ENCODE measurements at places on chromosomes 13 and 19.

DNA sequence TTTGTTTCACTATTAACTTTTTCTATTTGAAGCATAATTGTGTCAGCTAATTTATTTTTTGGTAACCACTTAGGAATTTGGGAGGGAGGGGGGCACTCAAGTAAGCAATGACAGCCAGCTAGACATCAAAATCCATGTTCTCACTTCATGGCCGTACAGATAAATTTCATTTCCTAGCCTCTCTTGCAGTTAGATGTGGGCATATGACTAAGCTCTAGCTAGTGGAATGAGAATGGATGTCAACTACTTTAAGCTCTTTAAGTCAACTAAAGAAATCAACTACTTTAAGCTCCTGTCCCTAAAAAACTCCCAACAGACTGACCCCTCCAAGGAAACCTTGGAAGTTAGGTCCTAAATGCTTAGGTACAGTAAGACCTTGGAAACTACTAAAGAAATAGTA is 92.0 kb downstream of the KCNRG start:
- no peak for DNase-seq

- no peak for DNase-seq
Observed at GRCh38 chr19:51142119-51142518, at the start of gene SIGLEC7. Gene SIGLEC7, plus strand, starts transcription at chr19:51142301. Its CDS starts 69 bp downstream, at chr19:51142370.

- no peak for DNase-seq
Observed at GRCh38 chr13:93889430-93889951, 590.0 kb downstream of the DCT start.

DNA sequence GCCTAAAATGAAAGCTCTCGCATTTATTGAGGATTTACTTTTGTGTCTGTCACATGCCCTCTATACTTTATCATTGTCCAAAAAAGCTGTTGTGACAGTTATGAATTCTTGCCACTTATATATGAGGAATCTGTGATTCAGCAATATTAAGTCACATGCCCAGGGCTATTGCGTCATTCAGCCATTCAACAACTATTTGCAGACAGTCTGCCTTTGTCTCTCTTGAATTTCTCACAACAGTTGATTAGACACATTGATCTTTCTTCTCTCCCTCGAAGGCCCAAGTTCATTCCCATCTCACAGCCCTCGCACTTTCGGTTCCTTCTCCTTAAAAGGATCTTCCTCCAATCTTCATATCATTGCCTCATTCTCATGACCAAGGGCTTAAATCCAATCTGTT is 342.6 kb downstream of the MZT1 start:
- no peak for DNase-seq

DNA sequence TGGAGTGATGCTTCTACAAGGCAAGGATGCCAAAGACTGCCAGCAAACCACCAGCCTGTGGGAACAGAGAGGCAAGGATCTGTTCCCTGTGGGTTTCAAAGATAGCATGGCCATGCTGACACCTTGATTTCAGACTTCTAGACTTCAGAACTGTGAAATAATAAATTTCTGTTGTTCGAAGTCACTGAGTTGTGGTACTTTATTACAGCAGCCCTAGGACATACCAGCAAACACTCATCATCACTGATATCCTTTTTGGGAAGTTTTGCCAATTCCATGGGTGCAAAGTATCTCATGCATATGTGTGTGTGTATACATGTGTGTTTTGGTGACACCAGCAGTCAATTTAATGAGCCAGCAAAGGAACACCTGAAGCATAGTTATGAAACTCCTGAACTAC is 21.0 kb downstream of the LMO7 start:
- no peak for DNase-seq

GRCh38 chr13:112391746-112392145 is 15.6 kb downstream of the SPACA7 start:
- DNase-seq = no peak

DNA sequence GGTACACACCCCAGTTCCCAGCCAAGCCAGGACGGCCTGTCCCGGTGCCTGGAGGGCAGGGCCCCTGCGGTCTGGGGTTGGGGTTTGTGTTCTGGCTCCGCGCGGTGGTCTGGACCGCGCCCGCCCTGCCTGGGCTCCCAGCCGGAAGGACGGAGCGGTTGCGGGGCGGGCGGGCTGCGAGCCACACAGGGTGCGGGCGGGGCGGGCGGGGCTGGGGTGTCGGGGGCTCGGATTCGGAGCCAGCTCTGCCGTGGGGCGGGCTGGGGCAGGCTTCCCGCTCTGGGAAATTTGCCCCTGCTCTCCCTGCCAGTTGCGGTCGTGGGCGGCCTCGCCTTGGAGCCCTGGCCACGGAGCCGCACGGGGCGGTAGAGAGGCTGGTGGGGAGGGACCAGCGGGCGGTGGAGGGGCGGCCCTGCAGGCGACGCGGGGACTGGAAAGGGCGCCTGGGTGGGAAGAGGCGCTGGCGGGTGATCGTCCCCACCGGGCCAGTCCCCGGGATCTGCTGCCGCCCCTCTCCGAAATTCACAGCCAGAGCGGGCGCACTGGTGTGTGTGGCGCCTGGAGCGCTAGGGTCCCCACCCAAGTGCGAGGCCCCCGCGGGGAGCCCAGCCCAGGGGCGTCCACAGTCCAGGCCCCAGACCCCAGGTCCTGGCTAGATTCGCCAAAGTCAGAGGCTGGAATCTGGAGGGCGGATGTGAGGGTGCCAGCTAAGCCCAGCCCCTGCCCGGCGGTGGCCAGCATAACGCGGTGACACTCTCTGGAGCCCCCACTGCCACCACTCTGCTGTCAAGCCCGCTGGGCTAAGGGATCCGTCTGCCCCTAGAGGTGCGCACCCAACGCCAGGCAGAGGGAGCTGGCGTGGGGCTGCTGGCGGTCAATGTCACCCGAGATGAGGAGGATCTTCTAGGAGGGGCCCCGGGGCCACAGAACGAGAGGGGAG is 11.0 kb upstream of the ZNF492 start:
- no peak for DNase-seq

DNA sequence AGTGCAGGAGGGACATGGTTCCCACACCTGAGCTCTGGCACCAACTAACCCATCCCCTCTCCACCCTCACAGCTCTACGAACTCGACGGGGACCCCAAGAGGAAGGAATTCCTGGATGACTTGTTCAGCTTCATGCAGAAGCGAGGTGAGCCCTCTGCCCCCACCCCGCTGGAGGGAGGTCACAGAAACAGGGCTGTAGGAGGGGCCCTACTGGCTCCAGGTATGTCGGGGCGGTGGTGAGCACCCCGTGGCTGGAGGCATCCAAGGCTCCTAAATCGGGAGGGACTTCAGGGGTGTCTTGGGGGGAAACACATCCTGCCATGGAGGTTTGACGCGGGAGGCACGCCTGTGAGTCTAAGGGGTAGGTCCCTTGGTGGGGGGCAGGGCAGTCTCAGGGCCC is 24.1 kb upstream of the WDR18 start:
- DNase-seq = no peak

DNA sequence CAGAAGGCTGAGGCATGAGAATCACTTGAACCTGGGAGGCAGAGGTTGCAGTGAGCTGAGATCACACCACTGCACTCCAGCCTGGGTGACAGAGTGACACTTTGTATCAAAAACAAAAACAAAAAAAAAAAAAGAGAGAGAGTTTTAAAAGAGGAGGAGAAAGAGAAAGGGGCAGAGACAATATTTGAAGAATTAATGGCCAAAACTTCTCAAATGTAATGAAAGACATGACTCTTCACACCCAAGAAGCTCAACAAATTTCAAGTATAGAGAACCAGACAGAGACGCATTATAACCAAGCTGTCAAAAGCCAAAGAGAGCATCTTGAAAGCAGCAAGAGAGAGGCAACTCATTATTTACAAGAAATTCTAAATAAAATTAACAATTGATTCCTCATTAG is 36.9 kb upstream of the USP12 start:
- no peak for DNase-seq

DNA sequence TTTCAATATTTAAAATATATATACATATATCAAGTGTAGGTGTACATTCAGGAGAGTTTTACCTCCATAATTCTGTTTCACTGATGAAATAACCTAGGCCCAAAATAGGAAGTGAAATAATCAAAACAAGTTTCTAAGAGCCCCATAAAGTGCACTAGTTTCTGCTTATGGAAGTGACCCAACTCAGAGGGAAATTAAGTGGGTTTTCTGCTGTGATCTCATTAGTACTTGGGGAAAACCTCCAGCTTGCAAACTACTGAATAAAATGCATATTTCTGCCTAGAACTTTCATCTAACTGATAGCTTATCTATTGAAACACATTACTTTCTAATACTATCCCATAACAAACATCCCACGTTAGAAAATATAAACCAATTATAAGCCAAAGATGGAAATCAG is 45.4 kb upstream of the MIR17HG start:
- DNase-seq = no peak

DNA sequence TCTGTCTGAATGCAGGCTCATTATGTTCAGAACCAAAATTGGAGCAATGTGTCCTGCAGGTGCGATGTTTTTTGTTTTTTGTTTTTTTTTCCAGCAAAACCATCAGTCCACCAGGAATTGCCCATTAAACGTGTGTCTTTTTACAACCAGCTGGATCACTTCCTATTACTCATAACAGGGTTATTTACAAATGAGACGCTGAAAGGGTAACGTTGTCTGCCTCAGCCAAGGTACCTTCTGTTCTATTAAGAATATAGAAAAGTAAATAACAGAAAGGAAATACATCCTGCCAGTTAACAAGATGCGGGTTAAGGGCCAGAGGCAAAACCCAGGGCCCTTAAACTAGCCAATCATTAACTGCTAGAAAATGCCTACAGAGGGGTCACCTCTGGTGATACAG is 590.4 kb downstream of the TBC1D4 start:
- no peak for DNase-seq

DNA sequence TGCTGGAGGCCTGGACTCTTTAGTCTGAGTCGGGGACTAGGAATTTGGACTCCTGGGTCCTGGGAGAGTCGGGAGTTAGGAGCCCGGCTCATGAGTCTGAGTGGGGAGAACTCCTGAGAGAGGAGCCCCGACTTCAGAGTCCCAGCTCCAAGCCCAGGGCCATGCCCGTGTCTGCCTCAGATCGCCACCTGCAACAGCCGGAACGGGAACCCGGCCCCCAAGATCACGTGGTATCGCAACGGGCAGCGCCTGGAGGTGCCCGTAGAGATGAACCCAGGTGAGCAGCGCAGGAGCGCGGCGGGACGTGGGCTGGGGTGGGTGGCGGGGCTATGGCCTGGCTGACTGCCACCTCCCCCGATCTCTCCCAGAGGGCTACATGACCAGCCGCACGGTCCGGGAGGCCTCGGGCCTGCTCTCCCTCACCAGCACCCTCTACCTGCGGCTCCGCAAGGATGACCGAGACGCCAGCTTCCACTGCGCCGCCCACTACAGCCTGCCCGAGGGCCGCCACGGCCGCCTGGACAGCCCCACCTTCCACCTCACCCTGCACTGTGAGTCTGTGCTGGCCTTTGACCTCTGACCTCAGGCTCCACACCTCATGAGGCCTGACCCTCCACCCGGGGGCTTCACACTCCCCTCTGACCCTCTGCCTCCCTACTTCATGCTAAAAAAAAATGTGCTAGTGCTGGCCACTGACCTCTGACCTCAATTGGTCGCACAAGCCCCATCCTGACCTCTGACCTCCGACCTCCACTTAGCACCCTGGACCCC is 4.4 kb downstream of the BCAM start:
- no peak for DNase-seq

GRCh38 chr13:112977091-112977490 is 8.1 kb downstream of the MCF2L start:
- DNase-seq = no peak

GRCh38 chr13:72850959-72851677 is 69.2 kb downstream of the PIBF1 start:
- no peak for DNase-seq

- no peak for DNase-seq
Observed at GRCh38 chr19:49497789-49498103, 1.5 kb downstream of the RPS11 start.

DNA sequence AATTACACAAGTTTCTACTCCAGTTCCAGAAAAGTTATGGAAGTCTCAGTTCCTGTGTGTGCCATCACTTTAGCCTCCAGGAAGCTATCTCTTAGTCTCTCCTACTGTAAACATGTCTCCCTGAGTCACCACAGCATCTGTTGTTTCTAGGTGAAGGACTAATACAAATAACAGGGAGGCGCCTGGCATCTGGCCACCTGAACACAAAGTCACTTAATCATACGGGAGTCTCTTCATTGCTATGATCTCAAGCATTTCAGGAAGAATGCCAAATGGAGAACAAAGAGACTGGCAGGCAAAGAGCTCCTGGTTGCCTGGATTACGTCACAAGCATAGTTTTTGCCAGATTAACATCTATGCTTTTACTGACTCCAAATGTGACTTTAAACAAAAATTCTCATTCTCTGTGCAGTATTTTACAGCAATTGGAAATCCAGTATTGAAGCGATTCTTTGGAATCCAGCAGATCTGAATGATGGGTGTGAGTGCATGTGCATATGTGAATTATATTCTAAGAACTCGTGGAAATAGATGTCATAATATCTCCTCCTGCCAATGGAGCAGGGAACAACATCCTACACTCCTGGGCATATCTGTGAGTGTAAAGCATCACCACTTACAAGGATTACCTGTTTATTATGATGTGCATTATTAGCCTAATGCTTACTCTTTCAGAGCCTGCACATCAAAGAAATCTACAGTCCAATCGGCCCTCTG is 572.8 kb downstream of the PCDH9 start:
- no peak for DNase-seq

DNA sequence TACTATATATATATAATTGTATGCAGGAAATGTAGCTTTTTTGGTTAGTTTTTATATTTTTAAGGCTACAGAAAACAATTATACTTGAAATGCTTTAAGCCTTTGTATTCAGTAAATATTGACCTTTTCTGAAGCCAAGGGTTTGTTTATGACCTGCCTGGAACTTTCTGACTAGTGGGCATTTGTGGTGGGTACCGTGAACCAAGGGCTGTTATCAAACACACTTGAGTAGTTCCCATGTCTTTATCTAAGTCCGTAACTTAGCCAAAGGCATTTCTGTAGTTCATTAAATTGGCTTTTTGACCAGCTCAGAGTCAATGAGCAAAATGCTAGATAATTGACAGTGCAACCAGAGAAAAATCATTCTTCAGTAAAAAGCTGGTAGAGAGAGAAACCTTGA is 1444.2 kb upstream of the SLC10A2 start:
- DNase-seq = no peak

GRCh38 chr13:113297370-113298042 is 467 bp downstream of the LAMP1 start:
- peak; percentile 25 for DNase-seq

GRCh38 chr13:81171065-81171647 is 830.2 kb upstream of the SPRY2 start:
- DNase-seq = no peak

- no peak for DNase-seq
Observed at GRCh38 chr13:71278512-71278911, 588.5 kb downstream of the DACH1 start.

DNA sequence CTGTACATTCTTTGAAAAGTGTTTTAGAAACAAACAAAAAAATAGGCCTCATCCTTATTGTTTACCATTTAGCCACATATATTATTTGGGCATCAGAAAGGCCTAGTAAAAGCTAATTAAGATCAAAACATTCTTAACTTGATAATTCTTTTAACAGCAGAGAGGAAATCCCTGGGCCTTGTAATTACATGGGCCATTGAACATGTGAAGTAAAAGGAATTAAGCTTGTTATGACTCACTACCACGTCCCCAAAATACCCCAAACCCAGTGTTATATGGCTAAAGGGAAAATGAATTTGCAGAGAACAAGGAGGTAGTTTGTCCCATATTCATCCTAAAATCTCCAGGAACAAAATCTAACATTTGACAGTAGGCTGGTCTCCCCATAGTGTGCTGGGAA is 439.8 kb downstream of the ITGBL1 start:
- no peak for DNase-seq

GRCh38 chr13:23750383-23751121 is 138.6 kb downstream of the MIPEP start:
- DNase-seq = no peak

GRCh38 chr19:15288146-15288963 is 44.0 kb downstream of the BRD4 start:
- DNase-seq = no peak

Measured in stimulated activated CD8-positive, alpha-beta memory T cell treated with anti-CD3 and anti-CD28 coated beads, Interleukin-7, amount 100 ng/mL, for 1 hour (primary cell).